NCI-H146 (cell line): ENCODE measurements at places on chromosomes 3 and 15.

DNA sequence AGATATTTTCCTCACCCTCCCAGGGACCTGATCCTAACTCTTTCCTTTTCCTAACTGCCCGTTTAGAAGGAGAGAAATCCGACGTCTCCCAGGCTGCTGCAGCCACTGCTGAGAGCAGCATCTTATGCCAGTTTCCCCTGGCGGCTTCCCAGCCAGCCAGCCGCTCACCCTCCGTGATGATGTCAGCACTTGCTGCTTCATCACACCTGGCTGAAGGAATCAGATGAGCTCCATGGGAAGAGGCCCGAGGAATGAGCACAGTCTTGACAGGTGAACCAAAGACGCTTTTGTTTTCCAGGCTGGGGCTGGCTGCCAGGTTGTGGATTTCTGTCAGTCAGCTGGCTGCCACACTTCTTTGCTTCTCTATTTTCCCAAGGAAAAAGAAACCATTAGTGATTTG, 445.1 kb upstream of the RBMS3 start:
- DNase-seq: peak; percentile 50

GRCh38 chr15:39211108-39211979, 369.5 kb upstream of the THBS1 start:
- no peak for DNase-seq

- no peak for DNase-seq
These were observed 456.3 kb downstream of the FOXP1 start for GRCh38 chr3:71127052-71127831.

GRCh38 chr3:109804697-109805096, 467.4 kb upstream of the DPPA4 start:
- no peak for DNase-seq

- DNase-seq: no peak
These were observed 13.0 kb downstream of the ZDHHC19 start for GRCh38 chr3:196198081-196198675.

- DNase-seq: no peak
These were observed at the start of gene MINDY4B for GRCh38 chr3:150905339-150905738. Gene MINDY4B, minus strand, starts transcription at chr3:150905439. Its CDS starts 0 bp downstream, at chr3:150905439.
